ENCODE measurements at places on chromosomes 1 and 21. TPM values are rescaled to one million over a fixed set of nuclear protein-coding genes. Genes with fewer than 3 reads are reported as not detected.

The DLGAP3 gene
- total RNA-seq = 0.55 TPM

DNA sequence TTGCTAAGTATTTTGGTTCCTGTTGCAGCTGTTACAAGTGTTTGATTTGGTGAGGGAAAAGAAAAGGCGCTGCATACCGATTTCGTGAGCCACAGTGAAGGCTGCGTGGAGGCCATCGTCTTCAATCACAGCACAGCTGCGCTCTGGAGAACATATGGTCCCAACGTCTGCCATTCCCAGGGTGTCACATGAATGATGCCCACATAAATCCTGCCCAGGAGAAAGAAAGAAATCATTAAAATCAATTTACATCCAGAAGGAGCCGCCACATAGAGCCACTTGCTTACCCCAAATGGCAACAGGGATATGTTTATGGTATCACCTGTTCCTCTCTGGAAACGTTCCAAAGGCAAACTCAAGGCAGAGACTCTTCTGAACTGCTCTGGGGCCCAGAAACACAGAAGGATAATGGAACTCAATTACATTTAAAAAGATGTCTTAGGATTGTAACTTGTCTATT is 12.2 kb downstream of the ADAMTS5 start:
- no peak for DNase-seq

DNA sequence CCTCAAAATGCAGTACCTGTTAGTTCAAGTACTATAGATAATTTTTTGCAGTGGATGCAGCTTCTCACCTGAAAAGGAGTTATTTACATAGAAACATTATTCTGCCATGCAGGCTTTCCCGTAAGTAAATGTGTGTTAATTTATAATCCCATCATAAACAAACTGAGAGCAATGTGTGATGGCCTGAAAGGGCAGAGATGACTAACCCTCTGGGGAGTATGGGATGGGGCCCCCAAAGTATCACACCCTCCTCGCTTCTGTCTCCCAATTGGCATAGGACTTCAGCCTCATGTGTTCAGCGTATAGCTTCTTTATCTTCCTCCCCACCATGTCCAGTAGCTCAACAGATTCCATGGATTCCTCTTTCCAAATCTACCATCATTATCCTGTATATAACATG is 7.6 kb downstream of the HMGCL start:
- no peak for DNase-seq

DNA sequence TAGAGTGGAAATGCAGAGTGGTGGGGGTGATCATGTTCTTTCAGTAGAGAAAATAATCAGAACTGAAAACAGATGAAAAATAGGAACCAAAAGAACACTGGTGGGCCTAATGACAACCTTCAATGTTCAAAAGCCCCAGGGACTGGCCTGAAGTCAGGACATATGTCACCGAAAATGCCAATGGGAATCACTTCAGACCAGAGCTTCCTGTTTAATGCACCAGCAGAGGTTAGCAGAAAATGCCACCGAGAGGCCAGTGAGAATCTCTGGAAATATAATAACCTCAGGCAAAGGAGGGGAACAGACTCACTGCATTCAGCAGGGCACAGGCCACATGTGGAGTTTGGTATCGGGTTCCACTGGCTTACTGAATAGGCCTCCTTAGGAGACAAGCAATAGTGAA is 15.9 kb upstream of the CD58 start:
- DNase-seq = no peak

DNA sequence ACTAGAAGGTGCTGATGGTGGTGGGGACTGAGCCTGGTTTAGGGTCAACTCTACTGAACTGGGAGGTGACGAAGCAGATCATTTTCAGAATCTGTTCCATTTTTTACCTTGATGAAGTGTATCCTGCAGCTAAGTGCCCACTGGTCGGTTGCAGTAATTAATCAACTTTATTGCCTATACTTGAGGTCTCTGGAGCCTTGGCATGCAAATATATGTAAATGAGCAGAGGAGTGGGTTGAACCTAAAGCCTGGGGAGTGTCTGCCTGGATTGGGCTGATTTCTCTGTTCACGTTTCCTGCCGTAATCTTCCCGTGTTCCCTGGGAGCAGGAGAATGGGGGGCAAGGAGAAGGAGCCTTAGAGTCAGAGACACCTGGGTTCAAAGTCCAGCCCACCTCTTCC is 286.8 kb downstream of the PTPRU start:
- no peak for DNase-seq

The PRKAB2 gene
- total RNA-seq = 33.5 TPM

The MYBPH gene
- total RNA-seq = not detected

GRCh38 chr1:201763455-201764140 is 65.4 kb upstream of the IPO9 start:
- DNase-seq = no peak

GRCh38 chr1:223827193-223827663 is 18.5 kb downstream of the TP53BP2 start:
- no peak for DNase-seq

The AJAP1 gene
- total RNA-seq = 0.28 TPM

GRCh38 chr1:178086766-178087165 is 7.1 kb upstream of the RASAL2 start:
- DNase-seq = no peak

DNA sequence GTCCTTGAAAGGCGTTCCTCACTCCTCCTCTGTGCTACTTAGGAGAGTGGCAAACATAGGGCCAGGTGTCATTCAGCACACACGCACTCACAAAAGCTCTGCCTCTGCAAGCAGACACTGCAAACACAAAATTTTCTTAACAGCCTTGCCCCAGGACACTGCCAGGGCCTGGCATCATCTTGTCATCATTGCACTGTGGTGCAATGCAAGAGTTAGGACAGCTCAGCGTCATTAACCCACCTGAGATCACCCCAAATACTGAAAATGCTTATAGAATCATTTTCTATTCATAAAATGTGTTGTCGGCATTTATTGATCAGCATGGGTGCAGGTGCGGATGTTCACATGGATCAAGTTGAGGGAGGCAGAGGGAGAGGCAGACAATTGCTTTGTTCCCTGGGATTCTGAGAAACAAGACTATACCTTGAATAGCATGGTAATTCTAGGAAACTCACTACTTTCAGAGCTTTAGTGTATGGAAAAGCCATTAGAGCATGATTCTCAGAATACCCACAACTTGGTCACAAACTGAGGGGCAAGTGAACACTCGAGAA is 3.0 kb downstream of the ADAM30 start:
- no peak for DNase-seq

DNA sequence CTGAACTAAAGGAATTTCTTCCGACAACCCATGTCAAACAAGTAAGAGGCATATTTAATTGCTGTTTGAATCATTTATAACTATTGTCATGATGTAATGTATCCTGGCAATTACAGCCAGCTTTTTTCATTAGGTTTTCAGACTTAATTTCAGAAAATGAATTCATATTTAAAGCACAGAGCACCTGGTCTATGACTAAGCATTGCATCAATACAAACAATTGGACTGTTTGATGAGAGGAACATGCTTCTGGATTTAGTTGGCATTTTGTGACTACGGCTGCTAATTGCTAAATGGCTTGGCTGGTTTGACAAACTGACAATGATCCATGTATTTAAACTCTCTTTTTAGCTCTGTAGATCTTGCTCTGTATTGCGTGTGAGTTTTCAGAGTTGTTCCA is 853.4 kb downstream of the NCAM2 start:
- no peak for DNase-seq

DNA sequence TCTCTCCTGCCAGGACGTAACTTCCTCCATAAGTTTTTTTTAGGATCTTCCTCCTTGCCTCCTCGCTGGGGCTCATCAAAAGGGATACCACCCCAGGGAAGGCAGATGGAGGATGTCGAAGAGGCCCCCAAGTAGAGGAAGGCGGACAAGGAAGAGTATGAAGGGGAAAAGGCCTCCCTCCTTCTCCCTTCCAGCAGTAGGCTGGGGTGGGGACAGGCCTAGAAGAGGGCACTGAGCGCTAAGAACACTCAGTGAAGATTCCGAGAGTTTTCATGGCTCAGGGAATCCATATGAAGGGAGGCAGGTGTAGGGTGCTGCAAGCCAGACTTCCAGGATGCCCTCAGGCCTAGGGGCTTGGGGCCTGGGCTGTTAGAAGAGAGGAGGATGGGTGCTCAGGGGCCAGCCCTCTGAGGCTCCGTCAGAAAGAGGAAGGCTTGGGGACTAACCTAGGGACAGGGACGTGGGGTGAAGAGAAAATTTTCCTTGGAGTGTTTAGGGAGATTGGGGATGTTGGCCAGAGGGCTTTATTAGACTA is 1.8 kb upstream of the SLC6A9 start:
- peak; percentile 30 for DNase-seq

DNA sequence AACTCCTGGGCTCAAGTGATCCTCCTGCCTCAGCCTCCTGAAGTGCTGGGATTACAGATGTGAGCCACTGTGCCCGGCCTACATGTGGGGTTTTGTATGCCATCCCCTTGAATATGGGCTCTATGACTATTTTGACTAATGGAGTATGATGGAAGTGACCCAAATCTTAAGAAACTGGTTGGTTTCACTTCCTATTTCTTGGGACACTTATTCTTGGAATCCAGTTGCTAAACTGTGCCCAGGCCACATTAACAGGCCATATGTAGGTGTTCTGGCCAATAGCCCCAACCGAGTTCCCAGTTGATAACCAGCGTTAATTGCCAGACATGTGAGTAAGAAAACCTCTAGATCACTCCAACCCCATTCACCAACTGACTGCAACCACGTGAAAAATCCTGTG is 36.3 kb upstream of the CLIC4 start:
- DNase-seq = no peak

DNA sequence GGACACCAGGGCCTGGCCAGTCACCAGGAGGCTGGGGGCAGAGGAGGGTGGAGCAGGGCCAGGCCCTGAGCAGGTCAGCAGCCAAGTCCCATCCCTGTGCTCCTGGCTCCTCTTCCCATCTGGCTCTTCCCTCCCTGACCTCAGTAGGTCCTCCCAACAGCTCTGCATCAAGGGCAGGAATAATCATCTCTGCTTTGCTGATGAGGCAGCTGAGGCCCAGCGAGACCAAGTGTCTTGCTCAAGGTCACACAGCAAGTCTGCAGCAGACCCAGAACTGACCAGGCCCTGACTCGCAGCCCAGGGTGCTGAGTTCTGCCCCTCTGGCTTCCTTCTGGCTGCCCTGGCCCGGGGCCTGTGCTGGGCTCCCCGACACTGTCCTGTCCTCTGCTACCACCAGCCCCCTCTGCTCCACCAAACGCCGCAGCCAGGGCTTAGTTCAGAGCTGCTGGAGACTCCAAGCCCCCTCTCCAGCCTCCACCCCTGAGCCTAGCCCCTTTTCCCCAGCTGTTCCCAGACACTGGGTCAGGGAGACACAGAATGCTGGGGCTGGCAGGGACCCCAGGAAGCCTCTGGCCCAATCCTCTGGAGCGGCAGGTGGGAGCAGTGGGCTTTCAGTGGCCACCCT is 224.9 kb downstream of the PTPRU start:
- peak; percentile 53 for DNase-seq

The PTPRU gene
- total RNA-seq = 28.4 TPM

The VCAM1 gene
- 6.7 TPM for total RNA-seq

The DNAJC11 gene
- 21.2 TPM for total RNA-seq

DNA sequence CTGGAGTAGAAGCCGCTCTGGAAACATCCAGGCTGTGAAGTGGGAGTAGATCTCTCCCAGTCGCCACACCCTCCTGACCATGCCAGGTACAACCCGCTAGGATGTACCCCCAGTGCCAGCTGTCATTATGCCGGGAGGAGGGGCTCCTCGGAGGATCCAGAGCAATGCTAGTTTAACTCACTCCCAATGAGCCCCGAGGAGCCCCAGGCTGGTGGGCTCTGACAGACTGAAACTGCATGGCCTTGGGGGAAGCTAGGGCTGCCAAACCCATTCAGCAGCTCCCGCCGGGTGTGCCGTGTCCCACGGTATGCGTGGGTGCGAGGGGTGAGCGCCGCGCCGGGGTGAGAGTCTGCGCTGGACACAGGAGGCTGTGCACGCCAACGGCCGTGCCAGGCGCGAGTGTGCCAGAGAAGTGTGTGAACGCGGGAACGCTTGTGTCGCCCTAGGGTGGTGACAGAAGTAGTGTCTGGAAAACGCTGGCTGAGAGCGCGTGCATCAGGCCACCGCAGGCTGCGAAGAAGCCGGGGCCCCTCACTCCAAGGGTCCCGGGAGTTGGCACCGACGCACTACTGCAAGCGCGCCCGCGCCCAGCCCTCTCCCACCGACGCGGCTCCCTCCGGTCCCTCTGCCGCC is 177.1 kb upstream of the EDN2 start:
- no peak for DNase-seq

The TXNDC12 gene
- 27.1 TPM for total RNA-seq

- DNase-seq = no peak
Observed at GRCh38 chr1:25797939-25798338, 2.1 kb upstream of the SELENON start.

DNA sequence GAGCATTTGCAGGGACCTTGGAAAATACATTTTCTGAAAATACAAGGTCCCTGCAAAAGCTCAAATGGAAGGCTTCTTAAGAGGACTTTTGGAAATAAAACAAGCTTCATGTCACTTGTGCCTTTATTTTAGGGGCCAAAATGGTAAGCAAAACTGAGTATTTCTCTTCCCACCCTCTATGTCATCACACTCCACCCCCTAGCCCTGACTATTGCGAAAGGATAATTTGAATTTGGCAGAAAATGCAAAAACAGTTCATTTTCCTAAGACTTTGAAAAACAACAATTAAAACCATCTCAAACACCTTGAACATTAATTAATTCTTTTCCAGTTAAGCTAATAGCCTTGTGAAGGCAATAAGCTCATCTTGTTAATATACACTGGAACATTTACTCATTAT is 201.7 kb downstream of the TM2D1 start:
- no peak for DNase-seq

The OR2L3 gene
- not detected for total RNA-seq

GRCh38 chr1:23475641-23476040 is 8.3 kb downstream of the ASAP3 start:
- DNase-seq = no peak

The SYPL2 gene
- total RNA-seq = 2.1 TPM

- no peak for DNase-seq
Observed at GRCh38 chr1:155650231-155650757, 38.3 kb downstream of the YY1AP1 start.

DNA sequence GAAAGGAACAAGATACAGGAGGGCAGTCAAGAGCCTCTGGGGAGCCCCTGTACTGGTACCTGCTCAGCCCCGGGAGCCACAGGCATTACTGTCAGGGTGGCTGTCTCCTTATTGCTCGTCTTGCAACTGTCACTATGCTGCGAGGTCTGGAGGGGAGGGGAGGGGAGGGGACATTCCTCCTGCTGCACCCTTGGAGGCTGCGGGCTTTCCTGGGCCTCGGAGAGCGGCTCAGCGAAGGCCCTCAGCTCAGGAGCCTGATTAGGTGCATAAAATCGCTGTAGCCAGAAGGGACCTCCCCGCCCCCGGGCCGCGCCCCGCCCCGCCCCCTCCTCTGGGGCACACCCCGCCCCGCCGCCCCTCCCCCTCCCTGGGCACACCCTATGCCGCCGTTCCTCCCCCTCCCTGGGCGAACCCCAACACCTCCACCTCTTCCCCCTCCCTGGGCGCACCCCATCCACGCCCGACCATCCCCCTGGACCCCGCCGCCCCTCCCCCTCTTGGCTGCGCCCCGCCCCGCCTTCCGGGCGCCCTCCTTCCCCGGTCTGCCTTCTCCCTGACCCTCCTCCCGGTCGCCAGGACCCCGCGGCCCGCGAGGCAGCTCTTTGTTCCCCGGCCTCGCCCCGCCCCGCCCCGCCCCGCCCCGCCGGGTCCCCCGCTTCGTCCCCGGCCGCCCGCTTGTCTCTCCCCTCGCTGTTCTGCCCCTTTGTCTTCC is 35.5 kb downstream of the CACHD1 start:
- DNase-seq = no peak

- DNase-seq = no peak
Observed at GRCh38 chr1:166849135-166849534, 9.9 kb downstream of the POGK start.

The OR2AK2 gene
- not detected for total RNA-seq

The ZNF593OS gene
- not detected for total RNA-seq
